Mesothelial cell of epicardium (in vitro differentiated cells): ENCODE measurements at places on chromosomes 16 and 17. TPM values are rescaled to one million over a fixed set of nuclear protein-coding genes. Genes with fewer than 3 reads are reported as not detected.

ZFHX3 gene
- 63.8 to 68.1 TPM (median 67.1 TPM) in 3 replicates for total RNA-seq

CFAP20 gene
- total RNA-seq: 39.6 to 41.6 TPM (median 41.4 TPM) in 3 replicates

GRCh38 chr17:1036845-1037237 lies 39.9 kb downstream of the TIMM22 start:
- DNase-seq: no peak

GRCh38 chr16:414395-415169 lies 10.9 kb upstream of the RAB11FIP3 start:
- DNase-seq: no peak

- DNase-seq: no peak
These were observed 23.6 kb downstream of the SPPL2C start for GRCh38 chr17:45868276-45868675.

DNA sequence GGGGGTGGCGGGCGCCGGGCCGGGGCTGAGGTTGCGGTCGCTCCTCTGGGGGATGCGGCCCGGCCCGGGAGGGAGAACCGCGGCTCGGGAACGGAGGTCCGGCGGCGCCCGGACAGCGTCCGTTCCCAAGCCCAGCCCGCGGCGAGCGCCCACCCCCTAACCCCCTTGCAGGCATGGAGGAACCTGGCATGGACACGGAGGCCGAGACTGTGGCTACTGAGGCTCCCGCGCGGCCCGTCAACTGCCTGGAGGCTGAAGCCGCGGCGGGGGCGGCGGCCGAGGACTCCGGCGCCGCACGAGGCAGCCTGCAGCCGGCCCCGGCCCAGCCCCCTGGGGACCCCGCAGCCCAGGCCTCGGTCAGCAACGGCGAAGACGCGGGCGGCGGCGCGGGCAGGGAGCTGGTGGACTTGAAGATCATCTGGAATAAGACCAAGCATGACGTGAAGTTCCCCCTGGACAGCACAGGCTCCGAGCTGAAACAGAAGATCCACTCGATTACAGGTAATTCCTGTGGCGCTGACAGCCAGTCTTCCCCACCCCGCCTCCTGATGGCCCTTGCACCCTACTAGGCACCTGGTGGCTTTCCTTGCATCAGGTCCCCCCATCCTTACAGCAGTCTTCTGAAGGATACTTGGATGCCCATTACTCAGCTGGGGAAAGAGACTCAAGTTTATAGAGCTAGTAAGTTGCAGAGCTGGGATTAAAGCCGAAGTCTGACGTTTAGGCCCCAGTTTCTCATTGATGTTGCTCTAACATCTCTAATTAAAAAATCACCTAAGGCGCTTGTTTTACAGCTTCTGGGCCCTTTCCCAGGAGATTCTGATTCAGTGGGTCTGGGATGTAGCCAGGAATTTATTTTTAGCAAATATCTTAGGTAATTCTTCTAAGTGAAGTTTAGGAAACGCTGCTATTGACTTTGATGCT lies 514 bp downstream of the UBFD1 start:
- no peak for DNase-seq

- no peak for DNase-seq
These were observed 18.8 kb downstream of the MYH10 start for GRCh38 chr17:8611619-8612298.
